Activated T-helper 1 cell treated with anti-CD3 and anti-CD28 coated beads, Interleukin-12 subunit alpha, Interleukin-12 subunit beta, Interleukin-2, Interleukin-4 antibody, amounts not matched to agents 30 ng/mL and 10 ng/mL and 1 ng/mL, durations not matched to agents 14 hours and 24 hours and 36 hours (primary cell): ENCODE measurements at places on chromosomes 11 and 22. TPM values are rescaled to one million over a fixed set of nuclear protein-coding genes. Genes with fewer than 3 reads are reported as not detected.

Gene OR5P2
- not detected in 2 replicates for total RNA-seq

Gene TRIM66
- total RNA-seq: 11.7 and 14.2 TPM in 2 replicates

Gene SAA4
- not detected in 2 replicates for total RNA-seq

Gene CRYBB3
- 0.60 TPM in 1 of 2 replicates, not detected in the other for total RNA-seq

Gene NOX4
- not detected in 2 replicates for total RNA-seq

Gene MYBPC3
- total RNA-seq: not detected in 2 replicates

Gene LAYN
- 7.5 and 8.0 TPM in 2 replicates for total RNA-seq

Gene GP1BB
- not detected in 2 replicates for total RNA-seq

Gene RTCB
- total RNA-seq: 103 and 105 TPM in 2 replicates

Gene GLYAT
- not detected in 2 replicates for total RNA-seq

Gene MMP12
- total RNA-seq: 0.10 TPM in 1 of 2 replicates, not detected in the other

Gene NXPE1
- total RNA-seq: not detected in 2 replicates

Gene FAM118A
- 30.7 and 38.6 TPM in 2 replicates for total RNA-seq

Gene MMP10
- not detected in 2 replicates for total RNA-seq

Gene F2
- not detected in 2 replicates for total RNA-seq

- no peak for DNase-seq
Observed at GRCh38 chr11:88511006-88511405, 173.5 kb upstream of the CTSC start.

DNA sequence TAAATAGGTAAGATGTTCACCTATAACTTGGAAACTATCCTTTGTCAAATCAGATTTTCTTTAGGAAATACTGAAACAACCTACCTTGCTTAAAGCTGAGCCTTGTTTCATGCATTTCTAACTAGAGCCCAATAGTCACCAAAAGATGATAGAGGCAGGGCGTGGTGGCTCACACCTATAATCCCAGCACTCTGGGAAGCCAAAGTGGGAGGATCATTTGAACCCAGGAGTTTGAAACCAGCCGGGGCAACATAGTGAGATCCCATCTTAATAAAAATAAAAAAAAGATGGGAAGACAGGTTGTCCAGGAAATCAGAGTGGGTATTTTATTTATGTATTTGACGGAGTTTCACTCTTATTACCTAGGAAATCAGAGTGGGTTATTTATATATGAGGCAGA is 38.3 kb downstream of the DDX6 start:
- no peak for DNase-seq

- no peak for DNase-seq
Observed at GRCh38 chr11:47152126-47152952, 24.3 kb downstream of the ARFGAP2 start.

GRCh38 chr11:120597250-120598215 is 86.0 kb downstream of the GRIK4 start:
- DNase-seq: no peak

- no peak for DNase-seq
Observed at GRCh38 chr11:83545494-83546260, 259.5 kb upstream of the CCDC90B start.

- no peak for DNase-seq
Observed at GRCh38 chr11:93524858-93525257, 18.3 kb downstream of the SMCO4 start.

DNA sequence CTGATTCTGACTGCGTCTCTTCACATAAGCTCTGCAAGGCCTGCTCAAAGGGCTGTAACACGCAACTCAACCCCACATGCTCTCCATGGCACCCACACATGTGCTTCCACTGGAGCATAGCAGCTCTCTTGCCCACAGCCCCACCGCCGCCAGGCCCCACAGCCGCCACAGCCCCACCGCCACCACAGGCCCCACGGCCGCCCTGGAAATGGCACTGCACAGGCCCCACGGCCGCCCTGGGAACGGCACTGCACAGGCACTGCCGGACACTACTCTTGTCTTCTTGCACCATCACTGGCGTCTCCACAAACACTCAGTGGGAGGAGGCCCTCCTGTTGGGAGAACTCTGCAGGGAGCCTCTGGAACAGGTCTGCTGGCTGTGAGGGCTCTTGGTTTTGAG is 8.6 kb downstream of the MOB2 start:
- no peak for DNase-seq

GRCh38 chr11:104060004-104060794 is 23.8 kb downstream of the DDI1 start:
- DNase-seq: no peak

GRCh38 chr11:72425053-72425980 is 9.0 kb downstream of the CLPB start:
- no peak for DNase-seq

DNA sequence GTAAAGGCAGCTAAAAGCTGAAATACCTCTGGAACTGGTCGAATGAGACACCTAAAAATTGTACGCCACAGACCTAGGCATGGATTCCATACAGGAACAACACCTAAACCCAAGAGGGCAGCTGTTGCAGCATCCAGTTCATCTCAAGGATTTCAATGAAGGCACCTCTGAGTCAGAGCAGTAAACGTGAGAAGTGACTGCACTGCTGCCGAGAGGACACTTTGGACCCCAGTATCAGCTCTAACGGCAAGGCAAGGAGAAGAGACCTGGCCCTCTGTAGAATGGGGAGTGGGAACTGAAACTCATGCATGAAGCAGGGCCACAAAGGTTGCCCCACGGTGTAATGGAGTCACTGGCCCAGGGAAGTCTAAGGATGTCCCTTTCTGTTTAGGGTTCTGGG is 23.9 kb downstream of the MAP6 start:
- DNase-seq: no peak

GRCh38 chr11:23688835-23689234 is 808.0 kb upstream of the LUZP2 start:
- DNase-seq: no peak

- DNase-seq: no peak
Observed at GRCh38 chr11:131817687-131818188, 447.3 kb downstream of the NTM start.

DNA sequence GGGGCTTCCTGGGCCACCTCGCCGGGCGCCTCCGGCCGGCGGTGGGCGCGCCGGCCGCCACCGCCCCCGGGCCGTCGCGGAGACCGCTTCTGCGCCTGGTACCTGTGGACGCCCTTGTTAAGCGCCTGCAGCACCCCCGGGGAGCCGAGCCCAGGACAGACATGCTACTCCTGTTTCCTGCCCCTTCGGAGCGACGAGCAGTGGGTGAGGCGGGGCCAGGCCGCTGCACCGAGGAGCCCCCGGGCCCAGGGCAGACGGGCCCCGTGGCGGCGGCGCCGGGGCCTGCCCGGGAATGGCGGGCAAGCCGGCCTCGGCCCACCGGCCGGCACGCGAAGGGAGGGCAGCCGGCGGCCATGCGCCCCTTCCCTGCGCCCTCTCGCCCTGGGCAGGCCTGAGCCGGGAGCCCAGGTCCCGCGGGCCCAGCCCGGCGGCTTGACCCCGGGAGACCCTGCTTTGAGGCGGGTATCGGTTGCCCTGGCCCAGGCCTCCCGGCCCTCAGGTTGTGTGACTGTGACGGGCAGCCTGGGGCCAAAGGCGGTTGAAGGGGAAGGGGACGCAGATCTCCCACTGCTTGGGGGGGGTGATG is 789 bp upstream of the KDM2A start:
- peak; percentile 41 for DNase-seq

DNA sequence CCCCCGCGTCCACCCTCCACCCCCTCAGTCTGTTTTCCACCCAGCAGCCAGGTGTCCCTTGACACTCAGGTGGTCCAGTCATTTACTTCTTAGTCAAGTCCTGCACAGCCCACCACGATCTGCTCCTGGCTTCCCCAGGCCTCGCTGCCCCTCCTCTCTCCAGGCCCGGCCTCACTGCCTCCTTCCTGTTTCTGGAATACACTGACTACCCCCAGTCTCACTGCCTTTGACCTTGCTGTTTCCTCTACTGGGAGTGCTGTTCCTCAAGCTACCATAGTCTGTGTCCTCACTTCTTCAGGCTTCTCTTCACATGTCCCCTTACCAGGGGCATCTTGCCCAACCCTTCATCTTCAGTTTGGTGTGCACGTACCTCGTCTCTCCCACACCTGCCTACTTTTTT is 7.4 kb downstream of the MCM5 start:
- no peak for DNase-seq

GRCh38 chr22:27624042-27624441 is 177.5 kb downstream of the MN1 start:
- DNase-seq: no peak

DNA sequence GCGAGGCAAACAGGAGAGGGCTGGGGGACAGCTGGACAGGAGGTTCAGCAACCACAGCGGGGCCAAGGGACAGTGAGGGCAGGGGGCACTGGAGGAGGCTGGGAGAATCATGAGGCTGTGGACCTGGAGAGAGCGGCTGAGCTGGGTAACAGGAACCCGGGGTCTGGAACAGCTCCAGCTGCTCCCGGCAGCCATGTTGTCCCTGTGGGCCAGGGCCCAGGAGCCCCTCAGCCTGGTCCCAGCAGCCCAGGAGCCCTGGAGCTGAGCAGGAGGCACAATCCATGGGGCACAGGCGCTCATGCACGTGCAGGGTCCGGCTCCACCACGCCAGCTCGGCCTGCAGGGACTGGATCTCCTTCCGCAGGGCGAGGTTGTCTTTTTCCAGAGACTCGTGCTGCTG is 7.4 kb downstream of the BATF2 start:
- DNase-seq: no peak

DNA sequence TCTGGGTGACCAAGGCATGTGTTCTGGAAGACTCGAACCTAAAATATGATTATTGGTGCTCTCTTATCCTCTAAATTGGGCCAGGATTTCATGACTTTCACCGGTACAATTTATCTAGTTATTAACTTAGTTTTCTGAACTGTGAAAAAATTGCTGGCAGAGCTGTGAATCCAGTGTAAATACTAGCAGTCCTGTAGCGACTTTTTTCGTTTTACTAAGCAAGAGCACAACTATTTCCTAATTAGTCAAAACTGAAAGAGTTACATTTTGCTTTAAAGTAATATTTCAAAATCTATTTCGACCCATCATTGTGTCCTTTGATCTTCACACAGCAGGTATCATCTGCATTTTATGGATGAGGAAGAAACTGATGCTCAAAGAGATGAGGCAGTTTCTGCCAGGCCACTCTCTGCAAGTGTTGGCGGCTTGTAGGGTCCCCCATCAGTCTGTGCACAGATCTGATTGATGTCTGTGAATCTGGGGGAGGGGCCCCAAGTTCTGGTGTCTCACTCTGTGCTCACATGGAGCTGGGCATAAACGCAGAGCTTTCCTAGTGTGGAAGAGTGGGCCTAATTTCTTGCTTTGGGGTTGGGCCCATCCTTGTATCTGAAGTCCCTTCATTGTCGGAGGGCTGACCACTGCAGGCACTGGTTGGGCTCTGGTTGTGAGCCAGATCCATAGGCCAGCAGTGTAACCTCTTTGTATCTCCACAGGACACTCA is 1.4 kb upstream of the TRMT2A start:
- no peak for DNase-seq

GRCh38 chr22:43811777-43812148 is 342 bp downstream of the EFCAB6 start:
- no peak for DNase-seq

DNA sequence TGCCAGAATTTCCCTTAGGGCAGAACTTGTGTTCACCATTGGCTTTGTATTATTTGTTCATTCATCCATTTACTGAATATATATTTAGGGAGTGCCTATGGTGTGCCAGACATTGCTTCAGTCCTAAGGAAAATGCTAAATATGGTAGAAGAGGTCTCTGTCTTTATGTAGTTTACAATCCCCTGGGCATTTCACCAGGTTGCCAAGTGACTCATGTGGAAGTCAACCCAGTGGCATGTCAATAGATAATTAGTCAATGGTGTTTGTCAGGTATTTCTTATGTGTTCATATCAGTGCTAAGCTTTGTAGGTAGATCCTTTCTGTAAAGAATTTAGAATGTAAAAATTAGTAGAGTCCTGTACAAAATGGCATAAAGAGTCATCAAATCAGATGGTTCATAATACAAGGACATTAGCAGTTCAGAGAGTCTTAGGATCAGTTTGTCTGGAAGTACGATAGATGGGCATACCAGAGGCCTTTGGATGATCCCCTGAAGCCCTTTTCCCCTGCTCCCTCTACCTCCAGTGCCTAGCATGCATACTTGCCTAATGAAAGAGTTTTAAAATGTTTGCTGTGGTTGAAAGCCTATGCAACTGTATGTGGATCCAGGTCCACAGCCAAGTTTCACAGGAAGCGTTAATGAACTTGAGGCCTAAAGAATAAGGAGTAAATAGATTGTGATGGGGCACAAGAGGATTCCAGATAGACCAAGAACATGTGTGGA is 58.5 kb upstream of the SESN3 start:
- no peak for DNase-seq

- DNase-seq: no peak
Observed at GRCh38 chr11:17578296-17578695, 31.2 kb downstream of the OTOG start.

- no peak for DNase-seq
Observed at GRCh38 chr11:65292890-65293289, 21.8 kb upstream of the CDC42EP2 start.

GRCh38 chr11:27348340-27348873 is 14.6 kb downstream of the CCDC34 start:
- no peak for DNase-seq

GRCh38 chr22:42860968-42861367 is 3.9 kb upstream of the ARFGAP3 start:
- DNase-seq: no peak

- DNase-seq: no peak
Observed at GRCh38 chr11:12687740-12688139, 13.5 kb downstream of the TEAD1 start.

GRCh38 chr11:46726206-46726862 is 7.3 kb downstream of the F2 start:
- no peak for DNase-seq

DNA sequence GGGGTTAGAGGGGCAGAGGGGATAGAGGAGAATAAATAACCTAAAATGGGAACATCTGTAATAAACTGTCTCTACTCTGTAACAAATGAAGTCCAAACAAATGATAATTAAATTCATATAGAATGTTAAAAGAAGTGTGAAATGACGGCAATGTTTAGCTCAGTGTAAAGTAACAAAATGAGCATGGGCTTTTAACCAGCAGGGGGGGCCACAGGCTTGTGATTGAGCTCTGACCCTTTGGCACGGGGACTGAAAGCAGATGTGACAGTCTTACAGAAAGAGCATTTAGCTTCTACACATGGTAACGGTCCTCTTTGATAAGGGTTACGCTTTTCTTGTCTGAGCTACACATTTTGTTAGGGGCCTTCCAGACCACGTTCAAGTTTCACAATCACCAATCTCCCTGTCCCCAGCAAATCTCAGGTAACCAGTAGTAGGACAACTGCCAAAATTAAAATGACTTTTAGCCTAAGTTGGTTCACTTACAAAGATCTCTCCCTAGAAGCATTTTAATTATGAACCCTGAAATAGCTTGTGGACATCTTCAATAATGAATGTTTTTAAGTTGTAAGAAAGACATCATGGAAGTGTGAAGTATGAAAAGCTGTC is 262.5 kb downstream of the DCDC1 start:
- DNase-seq: no peak

DNA sequence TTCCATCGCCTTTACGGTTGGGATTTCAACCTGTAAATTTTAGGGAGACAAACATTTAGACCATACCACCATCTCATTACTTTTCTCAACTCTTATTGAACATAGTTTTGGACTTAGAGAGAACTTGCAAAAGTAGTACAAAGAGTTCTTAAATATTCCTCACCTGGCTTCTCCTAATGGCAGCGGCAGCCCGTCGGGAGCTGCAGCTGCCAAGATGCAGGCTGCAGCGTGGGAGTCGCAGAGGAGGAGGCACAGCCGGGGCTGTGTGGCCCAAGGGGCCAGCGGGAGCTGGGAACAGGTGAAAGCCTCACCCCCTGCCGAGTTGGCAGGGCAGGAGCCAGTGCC is 23.1 kb upstream of the RNASEH2C start:
- no peak for DNase-seq

GRCh38 chr22:17570851-17571631 is 7.7 kb downstream of the SLC25A18 start:
- DNase-seq: no peak

- no peak for DNase-seq
Observed at GRCh38 chr11:34721646-34722045, 100.8 kb downstream of the EHF start.
